ENCODE measurements at places on chromosomes 7 and 10.

GRCh38 chr10:69088471-69088769, 517 bp downstream of the SRGN start:
- DNase-seq, result peak; percentile 49

DNA sequence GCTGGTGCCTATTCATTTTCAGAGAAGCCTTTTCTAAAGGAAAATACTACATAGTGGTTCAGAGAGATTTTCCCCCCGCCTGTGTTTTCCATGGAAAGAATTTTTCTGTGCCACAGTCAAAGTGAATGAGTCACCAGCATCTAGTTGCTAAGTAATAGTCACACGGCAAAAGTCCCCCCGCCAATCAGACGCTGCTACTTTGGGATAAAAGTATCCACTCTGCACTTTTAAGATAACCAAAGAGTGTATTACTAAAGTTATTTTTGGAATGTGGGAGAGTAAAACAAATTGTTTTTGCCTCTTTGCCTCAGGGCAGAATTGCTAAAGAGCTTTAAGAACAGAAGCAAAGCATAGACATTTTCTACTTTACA, 23.5 kb downstream of the ABLIM1 start:
- peak; percentile 88 for DNase-seq

DNA sequence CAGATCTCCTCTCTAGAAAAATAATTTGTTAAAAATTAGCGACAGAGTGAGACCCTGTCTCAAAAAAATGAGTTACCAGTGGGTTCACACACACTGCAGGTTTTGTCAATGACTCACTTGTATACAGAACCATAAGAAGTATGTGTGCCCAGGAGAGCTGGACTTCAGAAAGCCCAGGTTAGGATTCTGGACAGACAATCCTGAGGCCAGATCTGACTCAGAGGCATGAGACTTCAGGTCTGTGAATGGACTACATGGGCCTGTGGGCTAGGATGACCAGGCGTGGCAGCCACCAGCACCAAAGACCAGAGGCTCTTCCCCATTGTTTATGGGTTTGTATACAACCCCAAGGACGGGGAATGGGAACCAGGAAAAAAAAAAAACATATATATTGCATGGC, 9.3 kb upstream of the ZNF438 start:
- DNase-seq, result no peak

GRCh38 chr7:43522406-43523156, 60.3 kb upstream of the STK17A start:
- no peak for DNase-seq

DNA sequence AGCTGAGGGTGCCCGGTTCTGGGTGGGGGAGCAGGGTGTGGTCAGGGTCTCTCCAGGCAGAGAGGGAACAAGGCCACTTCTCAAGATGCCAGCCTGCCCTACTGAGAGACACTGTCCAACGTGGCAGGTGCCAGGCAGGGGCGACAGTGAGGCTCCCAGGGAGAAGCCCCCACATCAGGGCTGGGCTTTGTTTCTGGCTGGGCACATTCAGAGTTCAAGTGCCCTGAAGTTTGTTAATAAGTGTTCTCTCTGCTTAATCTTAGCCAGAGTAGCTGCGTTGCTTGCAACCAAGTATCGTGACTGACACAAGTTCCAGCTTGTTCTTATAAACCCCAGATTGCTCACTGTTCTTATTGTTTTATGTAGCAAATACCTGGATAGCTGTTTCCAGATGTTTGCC, 21.8 kb downstream of the FOXL3 start:
- no peak for DNase-seq

- no peak for DNase-seq
These were observed 199.7 kb upstream of the PITRM1 start for GRCh38 chr10:3372281-3372680.

Measured in hematopoietic multipotent progenitor cell treated with erythropoietin and hydrocortisone succinate and interleukin-3 and kit ligand, for 4 days (in vitro differentiated cells).